Epithelial cell of prostate (primary cell): ENCODE measurements at places on chromosomes 1 and 21.

DNA sequence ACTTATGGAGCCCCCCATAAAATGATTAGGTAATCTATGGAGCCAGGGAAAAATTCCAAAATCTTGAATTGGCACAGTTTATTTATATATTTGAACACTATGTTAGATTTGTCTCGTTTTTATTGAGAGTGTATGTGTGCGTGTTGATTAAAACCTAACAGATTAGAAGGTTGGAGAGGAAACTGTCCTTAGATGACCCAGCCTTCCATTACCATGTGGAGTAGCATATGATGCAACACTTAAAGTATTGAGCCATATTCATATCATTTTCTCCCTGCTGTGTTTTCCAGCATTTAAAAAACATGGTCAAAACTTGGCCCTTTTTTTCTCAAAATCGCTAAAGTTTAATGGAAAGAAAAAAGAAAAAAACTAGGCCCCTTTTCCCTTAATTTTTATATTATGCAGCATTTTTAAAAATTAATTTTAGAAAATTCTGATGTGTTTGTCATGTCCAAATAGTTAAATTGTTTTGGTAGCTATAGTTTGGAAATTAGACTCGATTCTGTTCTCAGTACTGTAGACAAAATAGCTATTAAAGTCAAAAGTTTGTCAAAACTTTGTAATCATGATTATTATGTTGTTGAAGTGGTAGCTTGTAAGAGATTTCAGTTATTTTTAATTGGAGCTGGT lies 2.3 kb downstream of the LRRC8D start:
- DNase-seq = no peak

- DNase-seq = no peak
Observed at GRCh38 chr1:53373246-53373645, 45.4 kb upstream of the LRP8 start.

- no peak for DNase-seq
Observed at GRCh38 chr1:5271264-5271663, 616.9 kb downstream of the AJAP1 start.

DNA sequence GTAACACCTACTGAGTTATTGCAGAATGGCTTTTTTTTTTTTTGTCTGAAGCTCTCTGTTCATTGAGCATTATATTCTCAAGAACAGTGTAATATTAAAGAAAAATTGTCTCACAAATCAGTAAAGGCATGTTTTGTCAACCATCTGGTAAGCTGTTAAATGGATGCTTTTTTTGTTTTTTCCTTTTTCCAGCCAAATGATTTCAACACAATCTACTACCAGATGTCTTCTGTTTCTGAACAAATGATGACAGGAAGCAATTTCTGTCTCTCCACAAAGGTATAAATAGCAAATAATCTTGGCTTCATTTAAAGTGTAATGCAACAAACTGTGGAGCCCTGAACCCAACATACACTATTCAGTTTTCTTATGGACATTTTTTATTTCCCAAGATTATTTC lies 78.6 kb upstream of the RGS2 start:
- no peak for DNase-seq

GRCh38 chr1:16441282-16441665 lies 750 bp downstream of the NECAP2 start:
- no peak for DNase-seq

GRCh38 chr1:32247983-32248889 lies 1.2 kb downstream of the FAM167B start:
- peak; percentile 22 for DNase-seq

DNA sequence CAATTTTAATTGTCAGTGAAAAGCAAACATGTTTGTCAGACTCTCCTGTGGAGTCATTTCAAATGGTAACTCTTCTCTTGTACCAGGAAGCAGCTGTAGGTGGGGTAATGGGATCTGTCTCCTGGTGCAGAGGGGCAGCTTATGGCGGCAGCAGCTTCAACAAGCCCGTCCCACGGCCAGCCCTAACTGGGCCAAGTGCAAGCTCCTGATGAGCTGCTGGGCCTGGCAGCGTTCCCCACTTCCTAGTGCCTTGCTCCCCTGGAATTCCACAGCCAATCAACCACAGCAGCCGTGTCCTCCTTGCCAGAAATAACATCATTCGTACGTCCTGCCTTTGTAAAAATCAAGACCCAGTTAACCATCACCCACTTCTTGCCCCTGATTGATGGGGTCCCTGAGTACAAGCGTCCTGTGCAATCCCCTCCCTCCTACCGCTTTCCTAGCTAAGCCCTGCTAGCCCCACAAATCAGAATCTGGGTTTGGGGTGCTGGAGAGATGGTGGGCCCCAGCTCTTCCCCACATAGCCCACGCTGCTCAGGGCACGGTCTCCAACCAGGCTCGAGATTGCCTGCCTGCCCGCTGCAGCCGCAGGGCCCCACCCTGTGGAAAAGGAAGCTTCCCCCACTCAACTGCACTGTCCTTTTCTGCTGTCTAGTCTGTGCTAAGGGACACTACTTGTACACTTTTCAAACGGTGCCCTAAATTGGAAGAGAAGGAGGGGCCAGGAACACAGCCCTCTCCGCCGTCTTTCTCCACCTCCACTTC lies 61.2 kb downstream of the TOR1AIP2 start:
- DNase-seq = no peak

DNA sequence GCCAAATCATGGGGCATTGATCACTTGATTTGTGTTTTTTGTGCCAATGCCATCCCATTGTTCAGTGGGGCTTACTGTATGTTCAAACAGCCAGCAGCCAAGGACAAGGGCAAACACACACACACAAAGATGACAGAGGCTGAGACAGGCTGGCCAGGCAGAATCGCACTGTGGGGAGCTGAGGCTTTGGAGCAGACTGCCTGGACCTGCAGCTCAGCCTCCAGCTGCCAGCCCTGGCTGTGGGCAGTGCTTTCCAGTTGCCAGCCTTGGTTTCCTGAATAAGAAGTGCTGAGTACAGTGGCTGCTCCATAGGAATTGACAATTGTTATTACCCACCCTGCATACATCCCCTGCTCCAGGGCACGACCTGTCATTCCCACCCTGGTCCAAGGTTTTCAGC lies 16.9 kb upstream of the PCP4 start:
- no peak for DNase-seq

DNA sequence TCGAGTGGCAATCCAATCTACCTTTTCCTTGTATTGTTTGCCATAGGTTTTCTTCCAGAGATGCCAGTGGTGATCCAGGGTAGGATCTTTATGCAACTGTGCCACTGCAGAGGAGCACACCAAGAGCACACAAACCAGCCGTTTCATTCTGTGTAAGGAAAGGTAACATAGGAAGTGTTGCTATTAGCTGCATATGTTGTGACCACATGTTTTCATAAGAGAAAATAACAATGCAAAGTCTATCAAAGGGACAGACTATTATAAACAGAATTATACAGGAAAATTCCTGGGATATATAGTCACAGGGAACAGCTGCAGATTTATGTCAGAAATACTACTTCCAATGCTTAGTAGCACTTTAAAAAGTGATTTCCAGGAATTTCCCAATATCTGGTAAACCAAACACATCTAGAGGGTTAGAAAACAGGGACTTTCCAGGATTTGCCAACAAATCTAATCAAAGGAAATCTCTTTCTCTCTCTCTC lies 919 bp downstream of the CTSS start:
- no peak for DNase-seq

- no peak for DNase-seq
Observed at GRCh38 chr1:76247261-76247852, 172.8 kb downstream of the ST6GALNAC3 start.

- DNase-seq = peak; percentile 61
Observed at GRCh38 chr21:43331962-43332828, 94.7 kb downstream of the SIK1 start.

DNA sequence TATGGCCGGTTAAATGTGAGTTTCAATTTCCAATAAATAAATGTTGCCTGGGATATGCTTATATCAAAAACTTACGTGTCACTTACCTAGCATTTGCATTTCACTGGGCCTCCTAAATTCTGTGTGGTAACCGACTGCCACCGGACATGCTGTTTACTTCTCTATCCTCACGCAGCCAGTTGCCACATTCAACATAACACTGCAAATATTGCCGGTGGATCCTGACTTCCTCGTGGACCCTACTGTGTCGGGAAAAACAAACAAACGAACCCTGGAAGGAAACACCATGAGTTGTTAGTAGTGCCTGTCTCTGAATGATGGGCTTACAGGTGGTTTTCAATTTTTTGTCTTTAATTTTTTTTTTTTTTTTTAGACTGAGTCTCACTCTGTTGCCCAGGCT lies 54.1 kb downstream of the RIPK4 start:
- DNase-seq = no peak

DNA sequence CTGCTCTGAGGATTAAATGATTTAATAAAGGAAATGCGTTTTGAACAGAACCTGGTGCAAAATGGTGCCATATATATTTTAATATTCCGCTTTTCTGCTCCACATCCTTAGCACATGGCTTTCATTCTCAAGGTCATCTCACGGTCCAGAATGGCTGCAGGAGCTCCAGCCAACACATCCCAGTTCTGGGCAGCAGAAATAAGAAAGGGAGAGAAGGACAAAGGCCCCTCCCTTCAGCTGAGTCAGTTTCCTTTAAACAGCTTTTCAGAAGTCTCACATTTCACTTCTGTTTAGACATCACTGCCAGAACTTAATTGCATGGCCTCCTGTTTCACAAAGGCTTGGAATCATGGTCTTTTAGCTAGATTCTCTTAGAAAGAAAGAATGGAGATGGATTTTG lies 75.2 kb upstream of the LRRN2 start:
- DNase-seq = no peak

- DNase-seq = no peak
Observed at GRCh38 chr1:40383488-40384412, 10.2 kb downstream of the SMAP2 start.

DNA sequence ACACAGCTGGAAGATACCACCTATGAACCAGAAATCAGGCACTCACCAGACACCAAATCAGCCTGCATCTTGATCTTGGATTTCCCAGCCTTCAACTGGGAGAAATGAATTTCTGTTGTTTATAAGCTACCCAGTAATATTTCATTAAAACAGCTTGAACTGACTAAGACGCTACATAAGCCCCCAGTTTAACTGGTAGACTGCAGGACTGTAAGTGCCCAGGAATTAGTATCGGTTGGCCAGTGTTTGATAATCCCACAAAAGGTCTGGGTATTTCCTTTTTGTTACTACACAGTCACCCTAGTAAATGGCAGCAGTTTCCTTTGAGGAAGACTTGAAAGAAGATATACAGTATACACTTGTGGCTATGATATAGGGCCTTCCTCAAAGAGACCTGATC lies 7.3 kb upstream of the SLC35D1 start:
- no peak for DNase-seq

- no peak for DNase-seq
Observed at GRCh38 chr1:30762930-30763650, 5.5 kb upstream of the LAPTM5 start.

DNA sequence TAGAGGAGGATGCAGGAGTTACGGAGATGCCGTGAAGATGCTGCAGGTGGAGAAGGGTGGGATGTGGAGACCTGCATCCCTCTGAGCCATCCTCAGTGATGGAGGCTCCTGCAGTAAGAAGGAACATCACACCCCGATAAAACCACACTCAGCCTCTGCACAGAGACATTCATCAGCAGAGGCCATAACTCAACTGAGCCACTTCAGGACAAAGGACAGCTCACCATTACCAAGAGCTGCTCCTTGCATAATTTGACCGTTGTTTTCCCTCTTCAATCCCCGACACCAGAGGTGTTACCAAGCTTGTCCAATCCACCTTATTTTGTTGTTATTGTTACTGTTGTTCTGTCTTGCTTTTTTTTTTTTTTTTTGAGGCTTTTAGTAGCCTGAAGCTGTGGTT lies 543.9 kb downstream of the AJAP1 start:
- DNase-seq = no peak

DNA sequence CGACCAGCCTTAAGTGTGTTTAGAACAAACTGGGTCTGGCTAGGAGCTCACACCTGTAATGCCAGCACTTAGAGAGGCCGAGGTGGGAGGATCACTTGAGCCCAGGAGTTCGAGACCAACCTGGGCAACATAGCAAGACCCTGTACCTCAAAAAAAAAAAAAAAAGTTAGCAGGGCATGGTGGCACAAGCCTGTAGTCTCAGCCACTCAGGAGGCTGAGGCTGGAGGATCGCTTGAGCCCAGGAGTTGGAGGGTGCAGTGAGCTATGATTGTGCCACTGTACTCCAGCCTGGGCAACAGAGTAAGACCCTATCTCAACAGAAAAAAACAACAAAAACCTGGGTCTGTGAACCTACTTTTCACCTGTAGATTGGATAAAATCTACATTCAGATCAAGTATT lies 54.6 kb downstream of the PIK3CD start:
- DNase-seq = no peak

DNA sequence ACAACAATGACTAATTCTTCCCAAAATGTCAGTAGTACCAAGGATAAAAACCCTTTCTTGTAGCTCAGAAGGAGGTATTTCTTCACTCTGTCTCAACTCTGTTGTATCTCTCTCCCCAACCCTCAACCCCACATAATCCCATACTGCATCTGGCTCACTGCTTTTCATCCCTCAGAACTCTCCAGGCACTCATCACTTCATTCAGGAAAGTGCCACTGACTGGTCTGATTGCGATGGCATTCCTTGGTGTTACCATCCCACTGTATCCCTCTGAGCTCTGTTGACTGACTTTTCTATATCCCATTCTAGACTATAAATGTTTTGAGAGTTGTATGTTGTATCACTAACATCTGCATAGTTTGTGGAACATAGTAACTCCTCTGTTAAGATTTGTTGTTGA lies 483.5 kb upstream of the ADGRL2 start:
- DNase-seq = no peak

DNA sequence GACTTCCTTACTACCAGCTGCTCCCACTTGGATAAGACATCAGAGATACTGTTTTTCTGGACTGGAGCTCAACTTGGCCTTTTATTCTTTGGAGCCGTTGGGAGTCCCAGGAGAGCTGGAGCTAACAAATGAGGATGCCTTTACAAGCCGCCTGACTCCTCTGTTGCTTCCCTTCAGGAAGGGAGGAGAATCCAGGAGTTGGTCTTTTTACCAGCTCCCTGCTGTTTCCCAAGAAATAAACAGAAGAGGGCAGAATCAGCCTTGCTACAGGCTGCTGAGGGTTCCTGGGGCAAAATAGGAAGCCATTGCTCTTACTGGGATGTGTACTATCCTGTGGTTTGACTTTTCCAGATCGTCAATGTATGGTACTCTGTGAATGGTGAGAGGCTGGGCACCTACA lies 1.5 kb downstream of the EIF3I start:
- DNase-seq = no peak

- DNase-seq = no peak
Observed at GRCh38 chr1:79981481-79981880, 975.0 kb upstream of the ADGRL4 start.

DNA sequence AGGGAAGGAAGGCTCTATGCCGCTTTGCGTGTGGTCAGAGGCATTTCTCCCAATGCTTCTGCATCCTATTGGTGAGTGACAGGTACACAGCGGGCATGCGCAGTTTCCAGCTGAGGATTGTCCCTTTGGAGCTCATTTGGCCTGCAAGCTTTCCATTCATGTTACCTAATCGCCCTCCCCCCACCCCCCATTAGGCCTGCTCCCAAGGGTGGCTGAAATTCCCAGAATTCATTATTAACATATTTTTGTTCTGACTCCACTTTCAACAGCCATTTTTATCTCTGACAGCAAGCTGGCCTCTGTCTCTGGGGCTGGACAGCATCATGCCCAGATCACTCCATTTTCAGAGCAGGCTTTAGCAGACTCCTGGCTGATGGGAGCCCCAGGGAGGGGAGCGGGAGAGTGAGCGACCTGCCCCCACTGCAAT lies 25.6 kb downstream of the MIS18A start:
- DNase-seq = no peak
